ENCODE measurements at places on chromosomes 3 and 15. TPM values are rescaled to one million over a fixed set of nuclear protein-coding genes. Genes with fewer than 3 reads are reported as not detected.

CD200 gene
- polyA plus RNA-seq = 0.13 TPM

KCNMB2 gene
- polyA plus RNA-seq = not detected

GOLGA6A gene
- not detected for polyA plus RNA-seq

GNAT1 gene
- polyA plus RNA-seq = not detected

PYGO1 gene
- not detected for polyA plus RNA-seq

SI gene
- polyA plus RNA-seq = not detected

CILP gene
- not detected for polyA plus RNA-seq

GPR62 gene
- not detected for polyA plus RNA-seq
